ENCODE measurements at places on chromosomes 11 and 22.

- no peak for DNase-seq
Observed at GRCh38 chr11:14015711-14016110, 53.2 kb downstream of the SPON1 start.

DNA sequence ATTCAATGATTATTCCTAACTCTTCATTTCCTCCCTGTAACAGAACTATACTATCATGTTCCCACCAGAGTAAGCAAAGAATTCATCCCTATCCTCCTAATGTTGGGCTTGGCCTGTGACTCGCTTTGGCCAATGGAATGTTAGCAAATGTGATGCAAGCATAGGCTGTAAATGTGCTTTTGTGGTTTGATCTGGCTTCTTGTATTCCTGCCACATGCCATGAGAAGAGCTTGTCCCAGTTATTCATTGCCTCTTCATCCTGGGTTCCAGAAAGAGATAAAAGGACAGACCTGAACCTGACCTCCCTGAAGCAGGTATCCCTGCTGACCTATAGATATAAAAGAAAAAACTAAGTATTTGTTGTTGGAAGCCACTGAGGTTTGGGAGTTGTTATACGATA lies 51.0 kb downstream of the SYTL2 start:
- no peak for DNase-seq

DNA sequence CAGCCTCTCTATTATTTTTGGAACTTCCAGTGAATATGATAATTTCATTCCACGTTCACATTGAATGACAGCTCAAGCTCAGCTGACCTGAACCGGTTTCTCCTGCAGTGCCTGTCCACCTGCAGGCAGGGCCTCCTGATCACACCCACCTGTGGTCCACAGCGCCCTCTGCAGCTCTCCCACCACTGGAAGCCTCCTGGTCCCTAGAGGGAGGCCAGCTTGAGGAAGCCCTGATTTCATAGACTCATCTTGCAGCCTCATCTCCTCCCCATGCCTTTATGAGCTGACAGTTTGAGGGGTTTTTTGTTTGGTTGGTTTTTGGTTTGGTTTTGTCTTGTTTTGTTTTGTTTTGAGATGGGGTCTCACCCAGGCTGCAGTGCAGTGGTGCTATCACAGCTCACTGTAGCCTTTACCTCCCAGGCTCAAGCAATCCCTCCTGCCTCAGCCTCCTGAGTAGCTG lies 29.9 kb upstream of the MALAT1 start:
- peak; percentile 51 for DNase-seq

- no peak for DNase-seq
Observed at GRCh38 chr22:45615364-45615763, 56.3 kb upstream of the ATXN10 start.

DNA sequence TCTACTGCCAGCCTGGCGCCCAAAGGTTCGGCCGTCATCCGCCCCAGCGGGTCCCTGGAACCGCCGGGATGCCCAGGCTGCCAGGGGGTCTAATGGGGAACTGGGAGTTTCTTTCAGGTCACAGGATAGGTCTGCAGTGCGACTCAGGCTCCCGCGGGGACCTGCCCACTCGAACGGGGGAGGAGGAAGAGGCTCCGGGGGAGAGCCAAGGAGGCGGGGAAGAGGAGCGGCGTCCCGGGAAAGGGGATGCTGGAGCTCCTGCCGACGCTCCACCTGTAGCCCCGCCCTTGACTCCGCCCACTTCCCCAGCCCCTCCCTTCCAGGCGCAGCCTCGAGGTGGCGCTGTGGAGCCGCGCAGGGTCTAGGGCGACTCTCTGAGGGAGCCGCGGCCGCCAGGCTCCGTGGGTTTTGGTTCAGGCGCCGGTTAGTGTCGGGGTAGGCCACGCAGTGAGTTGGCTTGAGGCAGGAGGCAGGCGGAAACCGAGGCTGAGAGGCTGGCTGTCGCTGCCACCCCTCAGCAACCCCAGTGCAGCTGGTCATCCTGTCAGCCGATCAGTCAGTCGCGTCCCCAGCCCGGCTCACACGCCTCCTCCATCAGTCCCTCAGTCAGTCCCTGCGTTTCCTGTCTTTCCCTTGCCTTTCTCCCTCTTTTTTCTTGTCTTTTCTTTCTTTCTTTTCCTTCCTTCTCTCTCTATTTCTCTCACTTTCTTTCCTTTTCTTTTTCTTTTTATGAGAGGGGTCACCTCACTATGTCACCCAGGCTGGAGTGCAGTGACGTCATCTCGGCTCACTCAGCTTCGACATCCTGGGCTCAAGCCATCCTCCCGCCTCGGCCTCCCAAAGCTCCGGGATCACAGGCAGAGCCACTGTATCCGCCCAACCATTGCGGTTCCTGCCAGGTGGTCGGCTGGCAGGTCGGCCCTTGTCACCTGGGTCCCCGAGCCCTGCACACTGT lies 26.4 kb downstream of the YWHAH start:
- peak; percentile 80 for DNase-seq

DNA sequence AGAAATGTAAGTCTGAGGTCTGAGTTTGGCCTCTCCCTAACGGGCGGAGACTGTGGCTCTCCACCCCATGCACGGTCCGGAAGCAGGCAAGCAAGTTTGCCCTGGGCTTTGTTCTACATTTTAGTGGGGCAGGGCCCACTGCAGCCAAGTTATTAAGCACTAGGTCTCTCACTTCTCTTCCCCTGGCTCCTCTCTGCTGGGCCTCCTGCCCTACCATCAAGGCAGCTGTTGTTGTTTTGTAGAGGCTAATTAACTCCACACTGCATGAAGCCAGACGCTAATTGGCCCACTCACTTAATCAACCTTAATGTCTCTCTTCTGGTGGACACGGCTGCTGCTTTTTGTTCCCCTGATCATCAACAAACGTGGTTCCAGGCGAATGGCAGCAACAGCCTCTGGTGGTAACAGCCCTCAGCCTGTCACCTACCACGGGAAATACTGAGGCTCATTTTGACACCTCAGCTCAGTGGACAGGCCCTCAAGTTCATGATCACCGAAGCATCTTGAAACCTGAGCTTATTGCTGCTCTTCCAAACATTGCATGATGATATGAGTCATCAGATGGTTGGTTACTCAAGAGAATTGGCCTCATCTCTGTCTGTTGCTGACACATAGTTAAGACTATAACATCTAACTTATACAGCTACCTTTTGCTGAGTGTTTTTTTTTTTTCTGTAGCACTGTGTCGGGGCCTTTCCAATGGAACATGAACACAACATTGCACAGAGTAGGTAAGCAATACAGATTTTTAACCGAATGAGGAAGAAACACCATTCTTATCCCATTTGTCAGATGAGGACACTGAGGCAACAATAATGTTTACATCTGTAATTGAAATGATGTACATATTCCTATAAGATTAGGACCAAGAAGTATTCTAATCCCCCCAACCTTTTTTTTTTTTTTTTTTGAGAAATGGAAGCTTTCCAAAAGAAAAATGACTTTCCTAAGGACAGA lies 20.8 kb upstream of the LMO2 start:
- DNase-seq, result no peak

GRCh38 chr11:108405706-108406105 lies 61.6 kb downstream of the C11orf65 start:
- no peak for DNase-seq

- DNase-seq, result no peak
Observed at GRCh38 chr11:31326470-31327148, 42.9 kb downstream of the DCDC1 start.

DNA sequence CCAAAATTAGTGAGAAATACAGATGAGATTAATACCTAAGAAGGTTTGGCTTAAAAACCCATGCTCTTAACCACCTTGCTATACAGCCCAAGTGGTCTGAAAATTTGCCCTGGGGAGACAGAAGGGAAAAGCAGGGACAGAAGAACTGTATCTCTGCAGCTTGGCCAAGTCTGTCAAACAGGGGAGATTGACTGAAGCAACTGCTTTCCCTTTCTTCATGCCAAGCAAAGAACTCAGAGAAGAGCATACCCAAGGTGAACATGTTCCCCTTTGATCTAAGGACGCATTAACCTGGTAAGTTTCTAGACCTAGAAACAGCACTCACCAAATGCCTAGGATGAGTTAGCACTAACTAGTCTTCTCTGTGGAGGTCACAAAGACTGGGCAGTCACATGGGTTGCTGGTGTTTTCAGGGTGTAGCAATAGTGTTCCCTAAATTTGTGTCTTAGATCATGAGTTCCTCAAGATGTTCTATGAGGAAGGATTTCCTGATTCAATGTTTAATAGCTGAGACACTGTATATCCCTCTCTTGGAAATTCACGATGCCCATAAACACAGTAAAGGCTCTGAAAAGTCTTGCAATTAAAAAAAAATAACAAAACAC lies 75.6 kb upstream of the GRAMD1B start:
- DNase-seq, result no peak

DNA sequence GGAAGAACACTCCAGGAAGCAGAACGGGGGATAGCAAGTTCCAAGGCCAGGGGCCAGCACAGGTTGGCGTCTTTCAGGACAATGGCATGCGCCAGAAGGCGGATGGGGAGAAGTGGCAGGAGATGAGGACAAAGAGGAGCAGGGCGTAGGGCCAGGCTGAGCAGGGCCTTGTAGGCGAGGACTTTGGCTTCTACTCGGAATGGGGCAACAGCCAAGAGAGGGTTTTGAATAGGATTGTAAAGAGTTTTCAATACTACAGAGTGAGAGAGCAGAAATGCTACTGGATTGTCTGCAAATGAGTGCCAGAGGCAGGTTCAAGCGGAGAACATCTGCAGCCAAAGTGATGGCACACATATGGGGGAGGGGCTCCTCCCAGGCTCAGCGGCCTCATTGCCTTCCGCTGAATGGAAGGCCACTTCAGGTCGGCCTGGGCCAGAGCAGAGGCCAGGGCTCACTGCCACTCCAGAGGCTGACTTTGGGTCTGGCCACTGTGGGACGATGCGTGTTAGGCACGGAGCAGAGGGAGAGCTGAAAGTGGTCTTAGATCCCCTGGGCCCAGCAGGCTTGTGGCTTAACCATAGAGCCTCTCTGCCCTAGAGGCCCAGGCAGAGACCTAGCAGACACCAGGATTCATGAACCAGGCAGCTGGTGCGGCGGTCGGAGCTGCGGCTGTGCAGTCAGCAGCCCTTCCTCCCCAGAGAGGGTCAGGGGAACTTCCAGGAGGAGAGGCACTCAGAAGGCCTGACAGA lies 118.2 kb downstream of the DSCAML1 start:
- DNase-seq, result no peak

- no peak for DNase-seq
Observed at GRCh38 chr22:38032681-38033521, 24.3 kb upstream of the PICK1 start.

- DNase-seq, result no peak
Observed at GRCh38 chr22:29315286-29316140, at the start of gene RASL10A. TSS of gene RASL10A (minus strand) at chr22:29315697. CDS start at chr22:29315246, 451 bp downstream.

- DNase-seq, result no peak
Observed at GRCh38 chr11:35141071-35141470, 2.1 kb downstream of the CD44 start.

DNA sequence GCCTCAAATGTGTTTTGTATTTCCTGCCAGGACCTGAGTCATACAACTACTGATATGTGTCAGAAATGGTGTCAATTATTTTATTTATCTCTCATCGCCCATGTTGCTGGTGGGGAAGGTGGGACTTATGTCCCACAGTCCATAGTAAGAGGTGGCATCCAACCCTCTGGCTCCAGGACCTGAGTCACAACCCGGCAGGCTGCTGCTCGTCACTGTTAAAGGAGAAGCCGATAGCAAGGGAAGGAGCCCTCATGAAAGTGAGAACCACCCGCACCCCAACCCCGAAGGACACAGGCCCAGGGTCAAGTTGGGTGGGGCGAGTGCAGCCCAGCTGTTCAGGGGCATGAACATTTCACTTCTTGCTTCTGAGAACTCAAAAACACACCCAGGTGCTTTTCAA lies 33.1 kb upstream of the TP53I11 start:
- DNase-seq, result no peak

DNA sequence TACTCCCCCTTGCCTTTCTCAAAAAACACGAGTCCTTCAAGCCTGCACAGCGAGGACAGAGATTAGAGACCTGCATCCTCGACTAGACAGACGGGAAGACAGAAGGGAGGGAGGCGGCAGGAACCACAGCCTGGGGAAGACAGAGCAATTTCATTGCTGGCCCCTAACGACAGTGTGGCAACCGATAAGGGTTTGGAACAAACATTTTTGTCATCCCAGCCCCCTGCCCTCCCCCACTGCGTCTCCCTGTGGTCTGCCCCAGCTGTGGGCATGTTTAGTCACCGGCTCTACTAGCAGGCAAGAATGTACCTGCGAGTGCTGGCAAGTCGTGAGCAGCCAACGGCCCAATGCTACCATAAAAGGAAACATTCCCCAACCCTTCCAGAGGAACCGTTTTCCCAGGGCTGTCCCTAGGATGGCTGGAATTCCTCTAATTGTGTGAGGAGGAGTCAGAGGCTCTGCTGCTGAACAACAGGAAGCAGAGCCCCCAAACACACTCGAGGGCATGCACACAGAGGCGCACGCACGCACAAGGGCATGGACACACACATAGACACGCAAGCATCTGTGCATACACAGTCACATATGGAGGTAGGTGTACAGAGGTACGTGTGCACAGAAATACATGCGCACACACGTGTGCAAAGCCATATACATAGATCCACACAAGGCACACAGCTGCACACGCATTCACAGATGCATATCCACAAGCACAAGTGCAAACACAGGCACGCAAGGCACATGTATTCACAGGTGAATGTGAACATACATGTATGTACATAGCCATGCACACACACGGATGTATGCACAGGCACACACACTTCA lies 58.3 kb downstream of the MYH9 start:
- DNase-seq, result peak; percentile 85

DNA sequence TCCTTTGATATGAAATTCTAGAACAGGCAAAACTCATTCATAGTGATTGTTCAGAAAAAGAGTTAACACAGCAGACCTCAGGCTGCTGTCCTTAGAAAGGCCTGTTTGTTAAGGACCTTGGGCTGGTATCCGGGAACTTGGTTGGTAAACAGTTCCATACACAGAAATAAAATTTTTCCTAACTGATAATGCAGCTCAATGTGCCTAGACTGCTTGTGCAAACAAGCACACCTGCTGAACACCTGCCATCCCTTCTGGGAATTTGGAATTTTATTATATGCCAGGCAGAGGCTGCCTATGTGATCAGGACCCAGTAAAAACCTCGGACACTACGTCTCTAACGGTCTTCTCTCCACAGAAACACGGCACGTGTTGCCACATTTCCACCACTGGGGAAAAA lies 11.5 kb downstream of the THAP12 start:
- no peak for DNase-seq

- no peak for DNase-seq
Observed at GRCh38 chr11:72274435-72274834, 30.5 kb upstream of the PHOX2A start.

GRCh38 chr11:73271936-73272679 lies at the start of gene P2RY6:
TSS of gene P2RY6 (plus strand) at chr11:73272338. CDS start at chr11:73296519, 24,181 bp downstream.
- no peak for DNase-seq

GRCh38 chr22:45524966-45525365 lies 22.3 kb downstream of the FBLN1 start:
- no peak for DNase-seq

- DNase-seq, result no peak
Observed at GRCh38 chr11:7160814-7161489, 72.2 kb downstream of the RBMXL2 start.

DNA sequence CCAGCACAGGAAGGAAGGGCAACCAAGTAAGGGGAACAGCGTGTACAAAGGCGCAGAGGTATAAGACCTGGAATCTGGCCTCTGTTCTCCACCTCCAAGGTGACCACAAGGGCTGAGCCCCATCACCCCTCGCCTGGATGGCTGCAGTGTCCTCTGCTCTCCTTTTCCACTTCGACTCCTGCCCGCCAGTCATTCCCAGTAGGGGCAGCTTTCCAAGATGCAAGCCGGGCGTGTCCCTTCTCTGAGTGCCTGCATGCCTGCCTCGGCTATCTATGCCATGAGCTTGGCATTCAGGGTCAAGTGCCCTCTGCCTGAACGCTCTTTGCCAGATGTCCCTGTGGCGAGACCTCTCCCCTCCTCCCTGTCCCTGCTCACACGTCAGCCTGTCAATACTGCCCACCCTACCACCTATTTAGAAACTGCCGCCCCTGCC lies 17.0 kb downstream of the FADS3 start:
- no peak for DNase-seq

GRCh38 chr11:113519989-113520613 lies 44.9 kb upstream of the DRD2 start:
- no peak for DNase-seq

Data from activated CD4-positive, alpha-beta T cell treated with anti-CD3 and anti-CD28 coated beads for 4 hours (primary cell).